ENCODE measurements at places on chromosomes 2 and 18.

DNA sequence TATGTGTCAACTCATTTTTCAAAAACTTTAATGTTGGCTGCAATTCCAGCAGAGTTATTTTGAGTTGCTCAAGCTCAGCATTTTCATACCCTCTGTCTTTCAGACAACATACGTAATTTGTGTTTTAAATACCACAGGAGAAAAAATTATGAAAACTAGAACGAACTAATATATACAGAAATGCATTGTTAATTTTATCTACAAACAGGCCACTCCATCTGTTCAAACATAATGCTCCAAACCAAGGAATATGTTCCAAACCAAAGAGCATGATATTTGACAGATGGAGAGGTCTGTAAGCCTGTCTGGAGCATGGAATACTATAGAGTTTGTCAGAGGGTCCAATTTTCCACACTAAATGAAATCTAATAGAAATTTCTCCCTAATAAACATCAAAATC lies 536.2 kb upstream of the FSIP2 start:
- DNase-seq, result no peak

DNA sequence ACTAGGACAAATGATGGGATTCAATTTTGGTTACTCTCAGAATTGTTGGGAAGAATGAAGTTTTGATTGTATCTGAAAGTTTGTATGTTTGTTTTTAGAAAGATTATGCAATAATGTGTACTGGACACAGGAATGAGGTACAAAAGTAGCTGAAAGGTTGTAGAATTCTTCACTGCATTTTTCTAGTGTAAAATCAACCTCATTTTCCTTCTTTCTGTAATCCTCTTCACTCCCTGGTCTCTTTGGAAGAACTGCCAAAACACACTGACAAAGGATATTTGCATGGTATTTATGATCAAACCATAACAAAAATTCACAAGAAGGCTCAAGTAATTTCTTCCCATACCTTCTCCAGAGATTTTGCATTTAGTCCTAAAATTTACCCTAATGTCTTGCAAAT lies 110.7 kb downstream of the ZEB2 start:
- peak; percentile 23 for DNase-seq

GRCh38 chr2:209976698-209977385 lies 25.6 kb upstream of the RPE start:
- DNase-seq, result no peak

DNA sequence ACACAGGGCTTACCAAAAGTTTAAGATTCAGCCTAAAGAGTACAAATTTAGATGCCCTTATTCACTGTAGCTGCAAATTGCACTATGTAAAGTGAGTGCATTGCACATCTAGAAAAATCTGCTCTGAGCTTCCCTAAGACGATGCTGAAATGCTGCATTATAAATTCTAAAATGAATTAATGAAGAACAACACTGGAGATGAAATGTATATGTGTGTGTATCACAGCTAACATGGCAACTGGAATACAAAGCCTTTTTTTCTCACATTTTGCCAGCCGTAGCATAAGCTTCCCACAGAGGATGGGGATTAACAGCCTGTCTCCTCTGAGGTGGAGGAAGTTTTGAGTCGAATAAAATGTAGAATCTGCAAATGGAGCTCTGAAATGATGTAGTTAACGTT lies 338.3 kb upstream of the ZEB2 start:
- DNase-seq, result no peak

- DNase-seq, result no peak
Measured at GRCh38 chr2:25129901-25130520, 38.4 kb downstream of the POMC start.

DNA sequence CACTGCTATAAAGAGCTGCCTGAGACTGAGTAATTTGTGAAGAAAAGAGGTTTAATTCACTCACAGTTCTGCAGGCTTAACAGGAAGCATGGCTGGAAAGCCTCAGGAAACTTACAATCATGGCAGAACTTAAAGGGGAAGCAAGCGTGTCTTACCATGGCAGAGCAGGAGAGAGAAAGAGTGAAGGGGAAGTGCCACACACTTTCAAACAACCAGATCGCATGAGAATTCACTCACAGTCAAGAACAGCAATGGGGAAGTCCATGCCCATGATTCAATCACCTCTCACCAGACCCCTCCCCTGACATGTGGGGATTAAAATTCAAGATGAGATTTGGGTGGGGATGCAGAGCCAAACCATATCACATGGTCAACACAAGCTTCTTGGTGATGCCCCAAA lies 34.7 kb upstream of the CDK5R2 start:
- no peak for DNase-seq

DNA sequence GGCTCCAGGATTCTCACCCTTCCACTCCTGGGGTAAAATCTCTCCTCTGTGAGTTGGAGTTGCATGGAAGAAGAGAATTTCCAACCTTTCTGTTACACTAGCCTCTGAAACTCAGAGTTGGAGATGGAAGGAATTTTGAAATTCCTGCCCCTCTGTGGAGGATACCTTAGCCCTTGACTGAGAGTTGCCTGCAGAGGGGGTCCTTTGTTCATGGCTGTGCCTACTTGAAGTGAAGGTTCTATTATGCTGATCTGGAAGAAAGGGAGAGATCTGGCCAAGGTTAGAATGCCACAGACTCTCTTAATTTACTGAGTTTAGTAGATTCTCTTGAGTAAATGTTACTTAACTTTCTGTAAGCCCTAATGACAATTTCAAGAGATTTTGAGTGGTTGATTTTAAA lies 626.6 kb upstream of the GYPC start:
- DNase-seq, result no peak

- DNase-seq, result no peak
Measured at GRCh38 chr18:64713284-64713683, 564.4 kb upstream of the LINC00305 start.

GRCh38 chr18:4144201-4144600 lies 310.9 kb downstream of the DLGAP1 start:
- DNase-seq, result no peak

DNA sequence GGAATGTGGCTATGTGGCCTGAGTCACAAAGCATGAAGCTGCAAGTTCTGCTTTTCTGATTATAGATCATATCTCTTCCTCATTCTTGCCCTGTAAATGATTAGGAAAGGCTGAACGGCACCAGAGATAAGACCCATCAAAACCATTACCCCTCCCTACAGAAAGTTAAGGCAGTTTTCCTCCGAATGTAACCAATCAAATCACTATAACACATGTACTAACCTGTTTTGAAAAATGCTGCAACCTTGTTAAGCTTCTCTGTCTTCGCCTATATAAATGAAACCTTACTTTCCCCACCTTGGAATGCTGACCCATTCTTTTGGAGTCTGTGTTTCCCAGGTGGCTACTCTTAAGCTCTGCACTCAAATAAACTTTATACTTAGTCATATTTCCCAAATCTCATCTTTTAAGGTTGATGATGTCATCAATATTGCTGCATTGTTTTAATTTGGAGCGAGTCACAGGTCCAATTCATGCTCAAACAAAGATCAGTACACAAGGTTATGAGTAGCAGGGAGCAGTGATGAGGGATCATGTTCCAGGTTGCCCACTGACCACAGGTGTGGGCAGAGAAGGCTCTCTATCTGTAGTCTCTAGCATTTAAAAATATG lies 662.3 kb downstream of the IRS1 start:
- peak; percentile 27 for DNase-seq

DNA sequence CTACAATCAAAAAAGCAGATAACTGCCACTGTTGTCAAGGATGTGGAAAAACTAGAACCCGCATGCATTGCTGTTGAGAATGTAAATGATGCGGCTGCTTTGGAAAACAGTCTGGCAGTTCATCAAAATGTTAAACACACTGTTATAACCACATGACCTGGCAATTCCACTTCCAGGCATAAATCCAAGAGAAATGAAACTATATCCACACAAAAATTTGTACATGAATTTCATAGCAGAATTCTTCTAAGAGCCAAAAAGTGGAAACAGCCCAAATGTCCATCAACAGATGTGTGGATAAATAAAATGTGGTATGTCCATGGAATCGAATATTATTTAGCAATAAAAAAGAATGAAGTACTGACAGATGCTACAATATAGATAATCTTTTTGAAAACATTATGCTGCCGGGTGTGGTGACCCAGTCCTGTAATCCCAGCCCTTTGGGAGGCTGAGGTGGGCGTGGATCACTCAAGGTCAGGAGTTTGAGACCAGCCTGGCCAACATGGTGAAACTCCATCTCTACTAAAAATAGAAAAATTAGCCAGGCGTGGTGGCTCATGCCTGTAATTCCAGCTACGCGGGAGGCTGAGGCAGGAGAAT lies 32.0 kb downstream of the ERCC3 start:
- no peak for DNase-seq

DNA sequence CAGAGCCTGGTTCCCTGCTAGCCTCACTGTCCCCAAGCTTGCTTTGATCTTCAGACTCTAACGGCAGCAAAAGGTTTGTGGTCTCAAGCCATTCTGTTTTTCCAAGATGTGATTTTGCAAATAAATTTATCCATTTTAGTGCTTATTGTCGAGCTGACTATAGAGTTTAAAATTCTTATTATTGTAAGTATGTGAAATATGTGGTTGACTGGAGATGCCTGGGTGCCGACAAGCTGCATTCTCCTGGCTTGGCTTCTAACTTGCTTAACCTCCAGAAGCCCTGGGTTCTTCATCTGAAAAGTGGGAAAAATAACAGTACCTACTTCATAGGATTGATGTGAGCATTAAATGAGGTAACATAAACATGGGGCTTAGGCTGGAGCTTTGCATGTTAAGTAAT lies 9.9 kb upstream of the EDAR start:
- DNase-seq, result peak; percentile 41

DNA sequence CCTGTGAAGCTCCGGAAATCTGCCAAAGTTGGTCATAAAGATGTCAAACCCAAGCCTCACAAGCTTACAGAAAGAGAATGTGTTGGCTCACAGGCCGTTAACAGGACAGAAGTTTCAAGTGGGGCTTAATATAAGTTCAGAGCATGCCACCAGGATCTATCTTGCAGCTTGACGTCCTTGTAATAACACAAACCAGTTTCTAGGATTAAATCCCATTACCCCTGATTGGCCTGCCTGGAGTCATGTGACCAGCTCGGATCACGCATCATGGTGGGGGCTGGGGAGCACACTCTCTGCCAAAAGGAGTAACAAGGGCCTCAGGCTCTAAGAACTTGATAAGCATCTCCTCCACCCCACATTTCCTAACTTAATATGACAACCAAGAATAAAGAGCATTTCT lies 38.9 kb upstream of the SCG2 start:
- peak; percentile 37 for DNase-seq

GRCh38 chr2:164522561-164522981 lies 98.7 kb downstream of the GRB14 start:
- no peak for DNase-seq

DNA sequence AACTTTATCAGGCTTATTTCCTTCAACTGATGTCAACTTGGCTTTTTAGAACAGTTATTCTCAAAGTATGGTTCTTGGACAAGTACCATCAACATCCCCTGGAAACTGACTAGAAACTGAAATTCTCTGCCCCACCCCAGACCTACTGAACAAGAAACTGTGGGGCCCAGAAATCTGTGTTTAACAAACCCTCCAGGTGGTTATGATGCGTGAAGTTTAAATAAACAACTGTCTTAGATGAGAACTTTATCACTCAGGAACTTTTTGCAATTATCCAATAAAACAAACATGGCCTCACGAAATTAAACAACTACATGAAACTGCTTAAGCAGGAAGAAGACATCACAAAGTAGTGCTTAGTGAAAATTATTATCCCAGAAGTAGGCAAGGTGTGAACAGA lies 4.4 kb downstream of the HIBCH start:
- DNase-seq, result no peak

DNA sequence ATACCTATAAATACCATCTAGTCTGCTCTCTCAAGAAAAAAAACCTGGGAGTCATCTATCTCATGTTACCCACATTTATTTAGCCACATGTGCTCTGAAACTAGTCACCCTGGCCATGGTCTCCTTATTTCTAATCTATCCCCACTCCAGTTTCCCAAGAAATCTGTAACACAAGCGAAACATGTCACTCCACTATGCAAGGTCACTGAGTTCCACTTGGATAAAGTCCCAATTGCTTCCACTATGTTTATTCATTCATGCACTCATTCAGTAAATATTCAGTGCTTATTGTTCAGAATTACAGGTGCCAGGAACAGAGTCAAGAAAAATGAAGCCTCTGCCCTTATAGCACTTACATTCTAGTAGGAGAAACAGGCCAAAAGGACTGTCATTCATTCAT lies 369.4 kb upstream of the CYRIA start:
- DNase-seq, result no peak

DNA sequence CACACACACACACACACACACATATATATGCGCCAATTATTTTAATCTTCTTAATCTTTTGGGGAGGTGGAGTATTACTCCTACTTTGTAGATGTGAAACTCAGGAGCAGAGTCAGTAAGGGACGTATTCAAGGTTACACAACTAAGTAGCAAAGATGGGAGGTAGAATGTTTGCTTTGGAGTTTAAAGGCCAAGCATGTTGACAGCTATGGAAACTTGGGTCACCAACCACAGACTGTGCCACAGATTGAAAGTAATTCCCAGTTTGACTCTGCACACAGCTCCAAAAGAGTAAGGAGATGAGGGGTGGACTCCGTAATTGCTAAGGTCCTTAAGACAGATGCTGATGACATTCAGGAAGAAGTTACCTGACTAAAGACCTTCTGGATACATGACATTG lies 124.8 kb upstream of the ITGB6 start:
- no peak for DNase-seq

DNA sequence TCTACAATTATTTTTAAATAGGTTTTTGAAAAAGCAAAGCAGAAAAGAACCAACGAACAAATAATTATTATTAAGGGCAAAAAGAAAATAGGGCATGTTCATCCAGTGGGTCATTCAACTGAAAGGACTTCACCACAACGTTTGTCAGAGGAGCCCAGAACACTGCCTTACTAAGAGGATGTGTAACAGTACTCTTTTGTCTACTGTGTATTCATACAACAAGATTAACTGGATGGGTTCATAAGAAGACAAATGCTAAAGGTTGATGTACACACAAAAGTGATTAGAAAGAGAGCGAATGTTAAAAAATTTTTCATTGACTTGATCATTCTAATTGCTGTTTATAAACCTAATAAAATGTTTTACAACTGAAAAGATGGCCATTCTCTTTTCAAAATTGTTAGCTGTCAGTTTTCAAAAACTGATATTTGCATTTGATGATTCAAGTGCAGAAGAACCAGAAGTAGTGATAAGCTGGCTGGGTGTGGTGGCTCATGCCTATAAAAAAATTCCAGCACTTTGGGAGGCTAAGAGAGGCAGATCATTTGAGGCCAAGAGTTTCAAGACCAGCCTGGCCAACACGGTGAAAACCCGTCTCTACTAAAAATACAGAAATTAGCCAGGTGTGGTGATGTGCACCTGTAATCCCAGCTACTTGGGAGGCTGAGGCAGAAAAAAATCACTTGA lies 33.1 kb downstream of the MGAT4A start:
- no peak for DNase-seq

DNA sequence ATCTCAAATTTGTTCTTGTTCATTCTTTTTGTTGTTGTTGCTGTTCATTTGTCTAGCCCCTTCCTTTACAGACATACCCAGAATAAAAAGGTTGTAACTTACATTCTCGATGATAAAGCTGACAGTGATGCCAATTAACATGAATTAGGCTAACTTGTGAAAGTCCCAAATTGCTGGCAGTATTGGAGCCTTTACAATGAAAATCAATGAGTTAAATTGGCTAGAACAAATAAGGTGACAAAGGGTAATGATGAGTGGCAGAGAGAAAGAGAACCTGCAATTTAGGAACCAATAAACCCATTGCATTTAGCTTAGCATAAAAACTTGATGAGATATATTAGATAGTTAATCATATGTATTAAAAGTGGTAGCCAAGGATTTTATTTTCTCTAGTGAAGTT lies 521.0 kb downstream of the ADCYAP1 start:
- DNase-seq, result no peak

- DNase-seq, result no peak
Measured at GRCh38 chr2:164842624-164842966, 972 bp upstream of the COBLL1 start.

All from trophoblast cell (in vitro differentiated cells and primary cell).